ENCODE measurements at places on chromosomes 12 and 14.

GRCh38 chr12:129440278-129440677, 463.5 kb downstream of the TMEM132D start:
- DNase-seq = no peak

DNA sequence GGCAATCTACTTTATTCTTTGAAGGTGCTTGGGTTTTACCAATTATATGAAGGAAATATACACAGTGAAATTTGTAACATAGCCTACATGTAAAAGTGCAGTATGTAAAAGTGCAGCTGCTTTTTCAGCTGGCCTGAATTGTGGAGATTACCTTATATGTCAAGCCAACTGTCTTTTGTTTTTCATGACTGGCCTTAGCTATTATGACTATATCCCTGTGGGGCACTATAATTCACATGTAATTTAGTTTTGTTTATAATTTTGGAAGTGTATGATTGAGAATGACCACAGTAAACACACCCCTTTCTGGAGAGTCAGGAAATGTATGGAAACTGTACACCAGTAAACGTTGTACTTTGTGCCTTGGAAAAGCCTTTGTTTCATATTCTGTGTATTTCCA, 435.0 kb upstream of the STXBP6 start:
- DNase-seq = no peak

GRCh38 chr14:77133720-77134338, 7.8 kb downstream of the ZDHHC22 start:
- no peak for DNase-seq

- DNase-seq = no peak
Observed at GRCh38 chr14:71243697-71244096, 336.4 kb downstream of the PCNX1 start.

GRCh38 chr12:114894076-114894475, 210.1 kb upstream of the TBX3 start:
- DNase-seq = no peak

- DNase-seq = no peak
Observed at GRCh38 chr12:88453323-88453722, 126.9 kb downstream of the KITLG start.
